ENCODE measurements at places on chromosomes 3 and 15.

DNA sequence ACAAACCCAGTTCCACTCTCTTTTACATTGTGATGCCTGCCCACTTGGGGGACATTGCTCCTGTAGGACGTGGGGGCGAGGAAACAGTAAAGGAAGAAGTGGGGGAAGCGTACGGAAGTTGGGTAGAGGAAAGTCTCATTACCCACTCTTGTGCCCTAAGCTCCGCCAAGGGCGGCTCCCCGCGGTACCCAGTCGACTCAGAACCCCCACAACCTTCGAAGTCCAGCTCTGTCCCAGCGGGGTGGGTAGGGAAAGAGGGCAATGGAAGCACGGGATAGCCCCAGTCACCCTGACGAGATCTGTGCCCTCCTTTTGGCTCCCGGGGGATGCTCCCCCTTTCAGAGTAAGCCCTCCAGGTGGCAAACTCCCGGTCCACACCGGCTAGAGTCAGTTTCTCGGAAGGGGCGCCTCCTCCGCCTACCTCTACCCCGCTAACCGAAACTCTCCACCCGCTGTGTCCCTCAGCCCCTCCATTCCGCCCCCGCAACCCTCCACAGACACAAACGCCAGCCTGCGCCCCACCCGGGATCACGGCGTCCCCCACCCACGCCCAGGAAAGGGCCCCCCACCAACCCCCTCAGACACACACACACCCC is 527 bp downstream of the CSNK1G1 start:
- peak; percentile 44 for DNase-seq

GRCh38 chr3:106004137-106004681 is 135.4 kb upstream of the CBLB start:
- DNase-seq = no peak

DNA sequence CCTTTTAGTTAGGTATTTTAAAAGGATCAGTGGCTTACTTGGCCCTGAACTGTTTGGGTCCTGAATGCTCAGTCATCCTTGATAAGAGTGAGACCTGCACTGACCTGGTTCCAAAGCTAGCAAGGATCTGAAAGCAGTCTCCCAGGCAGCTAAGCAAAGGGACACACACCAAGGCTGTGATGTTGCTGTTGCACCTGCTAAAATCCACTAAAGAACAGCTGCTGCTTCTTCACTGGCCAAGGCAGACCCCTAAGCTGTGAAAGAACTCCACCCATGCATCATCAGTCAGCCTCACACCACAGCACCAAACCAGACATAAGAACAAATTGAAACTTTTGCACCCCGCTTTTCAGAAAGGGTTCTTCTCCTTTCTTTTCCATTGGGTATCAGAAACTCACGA is 213.4 kb upstream of the STT3B start:
- no peak for DNase-seq

- no peak for DNase-seq
Observed at GRCh38 chr15:50828610-50829206, 63.2 kb upstream of the SPPL2A start.

- DNase-seq = no peak
Observed at GRCh38 chr3:156449710-156450574, 105.0 kb downstream of the SSR3 start.

DNA sequence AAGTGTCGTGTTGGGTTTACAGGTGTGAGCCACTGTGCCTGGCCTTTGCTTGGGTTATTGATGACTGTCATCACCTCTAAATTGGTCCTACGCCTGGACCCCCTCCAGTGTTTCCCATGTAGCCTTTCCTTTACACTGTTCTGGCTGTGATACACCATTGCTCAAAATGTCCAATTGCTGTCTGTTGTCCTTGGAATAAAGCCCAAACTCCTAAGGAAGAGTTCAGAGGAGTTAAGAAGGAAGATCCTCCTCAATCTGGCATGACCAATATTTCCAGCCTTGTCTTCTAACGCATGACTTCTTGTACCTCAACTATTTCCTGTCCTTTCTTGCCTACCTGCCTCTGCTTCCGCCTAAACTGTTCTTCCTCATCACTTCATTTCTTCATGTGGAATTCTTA is 113.1 kb downstream of the POLR2M start:
- DNase-seq = no peak

GRCh38 chr3:101571028-101571895 is 2.7 kb upstream of the PCNP start:
- no peak for DNase-seq

DNA sequence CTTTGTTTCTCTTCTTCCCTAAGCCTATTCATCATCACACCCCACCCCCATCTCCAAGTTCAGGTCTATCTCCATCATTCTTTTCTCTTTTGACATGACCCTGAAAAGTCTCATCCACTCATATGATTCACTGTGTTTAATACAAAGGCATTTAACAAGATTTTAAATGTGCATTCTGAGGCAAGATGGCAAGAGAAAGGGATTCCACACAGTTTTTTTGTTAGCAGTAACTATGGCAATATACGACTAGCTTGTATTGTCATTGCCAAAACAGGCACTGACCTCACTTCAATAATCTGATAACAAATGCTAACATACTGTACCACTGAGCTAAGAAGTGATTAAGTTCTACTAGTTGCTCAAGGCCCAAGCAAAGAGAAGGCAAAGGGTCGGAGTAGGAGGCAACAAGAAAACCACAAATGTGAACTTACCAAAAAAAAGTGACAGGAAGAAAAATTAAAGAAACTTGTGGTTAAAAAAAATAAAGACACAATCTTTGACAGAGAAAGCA is 53.2 kb downstream of the FBN1 start:
- no peak for DNase-seq

DNA sequence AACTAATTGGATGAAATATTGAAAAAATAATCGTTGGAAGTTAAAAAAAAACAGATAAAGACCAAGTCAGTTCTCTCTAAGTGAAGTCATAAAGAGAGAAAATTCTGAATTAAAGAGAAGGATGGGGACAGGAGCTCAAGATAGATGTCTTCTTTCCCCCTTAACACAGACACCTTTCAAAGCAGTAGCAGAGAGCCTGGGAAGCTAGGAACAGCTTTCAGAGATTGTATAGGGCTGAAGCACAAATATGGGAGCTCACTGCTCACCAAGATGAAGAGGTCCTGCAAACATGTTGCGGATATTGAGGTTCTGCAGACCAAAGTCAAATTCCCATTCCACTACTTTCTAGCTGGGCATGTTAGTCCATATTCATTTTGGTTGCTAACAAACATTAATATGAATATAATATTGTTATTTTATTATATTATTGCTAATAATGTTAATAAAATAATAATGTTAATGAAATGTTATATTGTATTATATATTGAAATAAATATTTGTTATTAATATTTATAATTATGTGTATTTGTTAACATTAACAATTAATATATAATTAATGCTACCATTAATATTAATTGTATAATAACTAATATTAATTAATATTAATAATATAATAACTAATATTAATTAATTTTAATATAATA is 319.1 kb downstream of the OXSM start:
- DNase-seq = no peak

DNA sequence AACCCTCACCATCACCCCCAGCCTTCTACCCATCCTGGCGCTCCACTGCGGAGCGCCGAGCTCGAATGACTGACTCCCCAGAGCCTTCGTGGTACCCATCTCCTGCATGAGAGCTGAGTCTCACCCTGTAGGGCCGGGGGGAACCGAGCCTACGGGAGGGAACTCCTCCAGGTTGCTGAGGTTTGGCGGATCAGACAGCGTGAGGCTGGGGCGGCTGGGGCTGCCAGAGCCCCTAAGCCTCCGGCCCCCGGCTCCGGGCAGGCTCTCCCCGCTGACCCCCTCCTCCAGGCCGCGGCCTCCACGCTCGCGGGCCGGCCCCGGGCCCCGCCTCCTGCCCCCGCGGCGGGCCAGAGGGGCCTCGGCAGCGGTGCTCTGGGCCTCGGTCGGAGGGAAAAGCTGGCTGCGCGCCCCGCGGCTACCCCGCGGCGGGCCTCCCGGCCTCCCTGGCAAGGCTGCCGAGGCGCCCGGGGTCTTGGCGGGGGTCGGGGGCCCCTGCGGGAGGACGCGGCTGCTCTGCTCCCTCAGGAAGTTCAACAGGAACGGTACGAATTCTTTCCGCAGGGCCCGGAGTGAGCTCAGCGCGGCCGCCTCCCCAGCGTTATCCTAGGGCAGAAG is 643 bp downstream of the CDAN1 start:
- no peak for DNase-seq

GRCh38 chr3:150738688-150739087 is 24.3 kb downstream of the SIAH2 start:
- no peak for DNase-seq

- DNase-seq = no peak
Observed at GRCh38 chr15:34892963-34893591, 76.5 kb downstream of the AQR start.

- no peak for DNase-seq
Observed at GRCh38 chr3:129435367-129435766, 4.4 kb downstream of the MBD4 start.

GRCh38 chr15:56683908-56684307 is 49.4 kb downstream of the ZNF280D start:
- no peak for DNase-seq

DNA sequence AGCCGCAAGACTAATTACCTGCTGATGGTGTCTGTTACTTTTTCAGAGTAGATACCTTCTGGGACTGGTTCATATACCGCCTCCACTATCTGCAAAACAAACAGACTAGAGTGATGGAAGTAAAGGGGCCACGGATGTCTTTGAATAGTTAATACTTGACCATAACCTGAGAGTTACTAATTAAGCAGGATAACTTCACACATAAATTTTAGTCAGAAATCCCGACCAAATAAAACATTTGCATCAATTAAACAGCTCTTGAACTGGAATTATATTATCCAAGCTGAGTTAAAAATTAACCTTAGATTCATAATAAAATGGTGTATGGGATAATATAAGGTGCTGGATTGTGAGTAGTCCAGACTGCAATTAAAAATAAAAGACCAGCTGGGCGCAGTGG is 167.7 kb downstream of the NEK10 start:
- no peak for DNase-seq

- DNase-seq = no peak
Observed at GRCh38 chr3:23501201-23501802, 298.2 kb downstream of the UBE2E2 start.

- DNase-seq = no peak
Observed at GRCh38 chr15:29849218-29849617, 26.9 kb upstream of the TJP1 start.

DNA sequence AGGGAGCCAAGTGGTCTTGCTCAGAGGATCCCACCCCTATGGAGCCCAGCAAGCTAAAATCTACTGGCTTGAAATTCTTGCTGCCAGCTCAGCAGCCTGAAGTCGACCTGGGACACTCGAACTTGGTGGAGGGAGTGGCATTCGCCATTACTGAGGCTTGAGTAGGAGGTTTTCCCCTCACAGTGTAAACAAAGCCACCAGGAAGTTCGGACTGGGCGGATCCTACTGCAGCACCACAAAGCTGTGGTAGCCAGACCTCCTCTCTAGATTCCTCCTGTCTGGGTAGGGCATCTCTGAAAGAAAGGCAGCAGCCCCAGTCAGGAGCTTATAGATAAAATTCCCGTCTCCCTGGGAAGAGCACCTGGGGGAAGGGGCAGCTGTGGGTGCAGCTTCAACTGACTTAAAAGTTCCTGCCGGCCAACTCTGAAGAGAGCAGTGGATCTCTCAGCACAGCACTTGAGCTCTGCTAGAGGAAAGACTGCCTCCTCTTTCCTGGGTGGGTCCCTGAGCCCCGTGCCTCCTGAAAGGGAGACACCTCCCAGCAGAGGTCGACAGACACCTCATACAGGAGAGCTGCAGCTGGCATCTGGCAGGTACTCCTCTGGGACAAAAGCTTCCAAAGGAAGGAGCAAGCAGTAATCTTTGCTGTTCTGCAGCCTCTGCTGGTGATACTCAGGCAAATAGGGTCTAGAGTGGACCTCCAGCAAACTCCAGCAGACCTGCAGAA is 576.3 kb upstream of the NECTIN3 start:
- DNase-seq = no peak

- no peak for DNase-seq
Observed at GRCh38 chr3:144178607-144179006, 207.0 kb downstream of the DIPK2A start.

GRCh38 chr15:56205061-56205876 is 38.4 kb downstream of the RFX7 start:
- no peak for DNase-seq

- DNase-seq = no peak
Observed at GRCh38 chr15:39202641-39203040, 378.2 kb upstream of the THBS1 start.

- DNase-seq = no peak
Observed at GRCh38 chr3:64351713-64352638, 126.7 kb upstream of the PRICKLE2 start.

DNA sequence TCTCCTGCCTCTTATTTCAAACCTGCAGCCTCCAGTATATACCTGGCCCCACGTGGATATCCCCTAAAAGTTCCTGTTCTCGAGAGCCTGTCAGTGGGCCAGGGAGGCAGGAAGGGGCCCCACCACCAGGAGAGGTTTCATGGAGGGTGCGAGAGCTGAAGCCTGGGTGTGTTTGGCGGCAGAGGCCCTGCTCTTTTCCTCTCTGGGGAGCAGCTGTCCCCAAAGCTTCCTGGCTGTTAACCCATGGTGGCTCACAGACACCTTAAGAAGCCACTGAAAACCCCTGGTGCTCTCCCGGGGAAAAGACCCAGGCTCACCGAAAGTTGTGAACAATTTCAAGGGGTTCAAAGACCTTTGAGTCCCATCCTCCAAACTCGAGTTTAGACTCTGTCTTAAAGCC is 1.1 kb downstream of the PRRT3 start:
- no peak for DNase-seq

DNA sequence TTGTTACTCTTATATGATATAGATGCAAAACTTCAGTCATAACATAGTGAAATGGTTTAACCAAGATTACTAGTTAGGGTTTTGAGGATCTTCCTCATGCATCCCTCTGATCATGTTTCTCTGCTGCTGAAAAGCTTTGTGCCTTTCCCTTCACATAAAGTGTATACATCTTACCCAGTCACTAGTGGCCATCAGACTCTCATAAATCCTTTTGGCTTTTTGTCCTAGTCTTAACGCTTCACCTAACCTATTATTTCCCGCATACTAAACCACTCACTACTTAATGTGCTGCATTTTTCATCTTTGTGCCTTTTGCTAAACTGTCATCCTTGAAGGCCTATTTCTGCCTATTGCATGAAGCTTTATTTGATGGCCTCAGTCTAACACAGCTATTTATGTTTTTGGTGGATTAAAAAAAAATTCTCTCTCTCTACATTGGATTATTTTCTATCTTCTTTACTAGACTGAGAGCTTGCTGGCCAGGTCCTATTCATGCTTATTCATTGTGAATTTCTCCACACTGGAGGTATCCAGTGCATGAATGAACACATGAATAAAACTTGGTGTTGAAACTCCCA is 717.6 kb upstream of the GOLIM4 start:
- no peak for DNase-seq

DNA sequence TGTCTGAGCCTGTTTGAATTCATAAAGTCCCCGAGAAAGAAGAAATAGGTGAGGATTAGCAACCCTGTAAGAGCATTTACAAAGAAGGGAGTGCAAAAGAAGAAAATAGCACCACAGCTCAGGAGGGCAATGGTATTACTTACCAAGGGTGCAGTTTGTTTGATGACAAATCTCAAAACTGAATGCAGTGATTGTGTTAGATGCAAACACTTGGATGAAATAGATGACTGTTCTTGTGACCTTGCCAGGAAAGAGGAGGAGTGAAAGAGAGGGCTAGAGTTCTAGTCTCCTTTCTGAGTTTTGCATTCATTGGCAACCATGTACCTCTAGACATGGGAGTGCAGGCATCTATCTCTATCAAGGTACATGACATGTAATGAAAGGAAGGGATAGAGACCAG is 1030.8 kb upstream of the CFAP20DC start:
- no peak for DNase-seq

Data from stimulated activated CD8-positive, alpha-beta memory T cell treated with anti-CD3 and anti-CD28 coated beads, Interleukin-15, amount 100 ng/mL, for 4 hours (primary cell).